ENCODE measurements at places on chromosomes 5 and 9.

- no peak for DNase-seq
Observed at GRCh38 chr9:137224830-137225694, at the start of gene CYSRT1. Gene CYSRT1, plus strand, starts transcription at chr9:137225174. Its CDS starts 448 bp downstream, at chr9:137225622.

DNA sequence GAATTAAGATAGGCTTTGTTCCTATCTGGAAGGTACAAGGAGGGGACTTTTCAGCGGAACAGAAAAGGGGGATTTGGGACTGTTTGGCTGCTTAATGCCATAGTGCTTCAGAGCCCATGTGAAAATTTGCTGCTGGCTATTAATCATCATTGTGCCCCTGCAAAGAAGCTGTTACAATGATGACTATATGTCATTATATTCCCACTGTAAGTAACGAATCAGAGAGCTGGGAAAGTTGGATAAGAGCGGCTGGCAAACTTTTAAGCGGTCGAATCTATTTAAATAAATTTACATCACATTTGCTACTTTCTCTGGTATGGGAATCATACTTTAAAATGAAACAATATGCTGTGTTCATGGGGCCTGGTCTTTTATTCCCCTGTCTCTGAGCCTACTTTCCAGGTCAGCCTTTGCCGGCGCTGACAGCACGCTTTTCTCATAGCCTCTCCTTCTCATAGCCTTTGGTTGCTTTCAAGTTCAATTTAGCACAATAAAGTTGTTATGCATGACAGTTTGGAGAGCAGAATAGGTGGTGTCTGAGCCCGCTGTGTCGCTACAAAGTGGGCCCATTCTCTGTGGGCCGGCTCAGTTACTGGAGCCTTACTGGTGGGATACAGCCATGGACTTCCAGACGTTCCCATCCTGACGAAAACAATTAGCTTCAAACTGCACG lies 271.2 kb upstream of the TMEM161B start:
- no peak for DNase-seq

DNA sequence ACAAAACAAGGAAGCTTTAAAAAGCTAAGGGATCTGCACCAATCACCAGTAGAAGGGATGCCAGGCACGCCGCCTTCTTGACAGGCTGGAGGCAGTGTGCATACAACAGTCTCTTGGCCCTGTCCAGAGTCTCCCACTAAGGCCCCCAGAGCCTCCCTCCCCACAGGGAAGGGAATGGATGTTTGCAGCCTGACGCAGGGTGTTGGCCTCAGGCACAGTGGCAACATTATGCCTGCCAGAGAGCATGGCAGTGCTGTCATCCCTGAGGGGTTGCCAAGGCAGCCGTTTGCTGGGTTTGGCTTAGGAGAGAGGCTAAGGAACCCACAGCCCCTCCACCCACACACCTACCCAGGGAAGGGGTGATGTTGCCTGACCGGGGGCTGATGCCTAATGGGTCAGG lies 4.8 kb downstream of the HBEGF start:
- DNase-seq, result no peak

- peak; percentile 89 for DNase-seq
Observed at GRCh38 chr9:71812385-71812784, 44.1 kb upstream of the CEMIP2 start.

- DNase-seq, result no peak
Observed at GRCh38 chr9:21104787-21105186, 27.0 kb upstream of the IFNB1 start.

GRCh38 chr9:132099741-132100407 lies 20.2 kb upstream of the MED27 start:
- no peak for DNase-seq

GRCh38 chr5:71790433-71790832 lies 71.4 kb downstream of the CARTPT start:
- no peak for DNase-seq

DNA sequence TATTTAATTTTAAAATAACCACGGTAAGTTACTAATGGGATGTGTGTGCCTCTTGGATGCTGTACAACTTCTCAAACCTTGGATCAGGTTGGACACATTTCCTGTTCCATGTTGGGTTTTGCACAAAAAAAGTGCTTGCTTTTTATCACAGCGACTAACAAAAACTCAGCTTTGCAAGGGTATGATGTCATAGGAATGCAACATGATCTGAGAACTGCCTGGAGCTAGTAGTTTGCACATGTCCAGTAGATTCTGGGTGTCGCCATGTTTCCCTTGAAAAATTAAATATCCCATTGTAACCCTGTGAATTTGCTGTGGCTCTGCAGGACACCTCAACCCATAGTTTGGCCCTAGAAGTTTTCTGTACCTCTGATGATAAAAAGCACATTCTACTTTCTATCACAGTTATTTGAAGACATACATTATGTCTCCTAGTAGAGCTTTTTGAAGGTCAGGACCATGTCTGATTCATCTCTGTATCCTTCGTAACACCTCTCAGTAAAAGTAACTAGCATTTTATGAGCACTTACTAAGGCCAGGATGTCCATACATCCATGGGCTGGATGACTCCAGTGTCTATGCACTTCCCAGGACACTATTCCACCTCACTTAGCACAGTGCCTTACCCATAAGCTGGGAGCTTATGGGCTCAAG lies 11.5 kb upstream of the FRMPD1 start:
- DNase-seq, result no peak

DNA sequence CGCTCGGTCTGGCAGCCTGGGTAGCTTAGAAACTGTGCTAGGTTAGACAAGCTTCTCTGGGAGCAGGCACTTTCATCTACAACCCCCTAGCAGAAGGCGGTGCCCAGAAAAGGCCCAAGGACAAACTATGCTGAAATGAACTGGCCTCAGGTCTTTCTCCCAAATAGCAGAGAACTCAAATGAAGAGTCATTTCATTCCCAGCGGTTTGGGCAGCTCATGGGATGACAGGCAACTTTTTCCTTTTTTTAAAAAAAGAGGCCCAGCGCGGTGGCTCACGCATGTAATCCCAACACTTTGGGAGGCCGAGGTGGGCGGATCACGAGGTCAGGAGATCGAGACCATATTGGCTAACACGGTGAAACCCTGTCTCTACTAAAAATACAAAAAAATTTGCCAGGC lies 2.5 kb downstream of the RAPGEF1 start:
- DNase-seq, result no peak

- no peak for DNase-seq
Observed at GRCh38 chr9:81814794-81815464, 113.3 kb upstream of the SPATA31D4 start.

- DNase-seq, result no peak
Observed at GRCh38 chr9:113522858-113523257, 59.3 kb downstream of the RGS3 start.

DNA sequence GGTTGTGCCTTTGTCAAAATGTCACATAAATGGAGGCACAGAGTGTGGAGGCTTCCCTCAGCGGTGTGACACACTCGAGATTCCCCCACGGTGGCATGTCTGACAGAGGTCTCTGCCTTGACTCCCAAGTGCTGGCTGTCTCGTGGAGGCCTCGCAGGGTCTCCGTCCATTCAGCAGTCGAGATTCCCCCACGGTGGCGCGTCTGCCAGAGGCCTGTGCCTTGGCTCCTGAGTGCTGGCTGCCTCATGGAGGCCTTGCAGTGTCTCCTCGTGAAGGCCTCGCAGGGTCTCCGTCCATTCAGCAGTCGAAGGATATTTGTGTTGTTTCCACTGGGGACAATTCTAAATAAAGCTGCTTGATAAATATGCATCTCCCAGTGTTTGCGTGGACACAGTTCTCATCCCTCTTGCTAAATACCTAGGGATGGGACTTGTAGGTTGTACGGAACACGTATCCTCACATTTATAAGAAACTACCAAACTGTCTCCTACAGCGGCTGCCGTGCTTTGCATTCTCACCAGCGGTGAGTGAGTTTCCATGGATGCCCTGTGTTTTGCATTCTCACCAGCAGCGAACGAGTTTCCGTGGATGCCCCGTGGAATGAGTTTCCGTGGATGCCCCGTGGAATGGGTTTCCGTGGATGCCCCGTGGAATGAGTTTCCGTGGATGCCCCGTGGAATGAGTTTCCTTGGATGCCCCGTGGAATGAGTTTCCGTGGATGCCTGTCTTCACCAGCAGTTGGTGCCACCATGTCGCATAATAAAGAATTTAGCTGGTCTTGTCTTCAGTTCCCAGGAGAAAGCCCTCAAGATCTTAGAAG lies 25.8 kb downstream of the PNPLA7 start:
- DNase-seq, result no peak

DNA sequence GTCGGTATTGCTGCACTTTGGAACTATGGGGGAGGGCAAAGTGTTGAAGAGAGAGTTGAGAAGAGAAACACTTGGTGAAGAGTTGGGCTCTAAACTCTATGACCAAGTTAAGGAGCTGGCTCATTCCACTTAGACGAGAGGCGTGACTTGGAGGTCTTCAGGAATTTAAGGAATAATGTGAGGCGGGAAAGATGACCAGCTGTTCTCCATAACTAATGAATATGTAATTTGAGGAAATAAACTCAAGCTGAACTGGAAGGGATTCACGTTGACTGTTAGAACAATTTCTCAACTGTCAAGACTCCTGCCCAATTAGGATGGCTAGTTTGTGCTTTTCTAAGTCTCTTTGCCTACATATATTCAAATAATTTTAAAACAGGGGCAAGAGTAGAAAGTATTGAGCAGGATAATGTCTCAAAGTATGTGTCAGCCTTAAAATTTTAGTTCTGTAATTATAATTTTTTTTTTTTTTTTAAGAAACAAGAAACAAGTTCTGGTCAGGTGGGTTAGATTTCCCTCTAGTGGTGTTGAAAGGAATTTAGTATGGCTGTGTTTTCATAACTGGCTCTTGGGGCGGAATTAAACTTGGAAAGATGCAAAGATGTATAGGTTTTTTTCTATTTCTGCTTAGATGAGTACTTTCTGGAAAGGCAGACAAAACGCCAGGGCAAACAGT lies 33.4 kb downstream of the TMEM252 start:
- peak; percentile 30 for DNase-seq

DNA sequence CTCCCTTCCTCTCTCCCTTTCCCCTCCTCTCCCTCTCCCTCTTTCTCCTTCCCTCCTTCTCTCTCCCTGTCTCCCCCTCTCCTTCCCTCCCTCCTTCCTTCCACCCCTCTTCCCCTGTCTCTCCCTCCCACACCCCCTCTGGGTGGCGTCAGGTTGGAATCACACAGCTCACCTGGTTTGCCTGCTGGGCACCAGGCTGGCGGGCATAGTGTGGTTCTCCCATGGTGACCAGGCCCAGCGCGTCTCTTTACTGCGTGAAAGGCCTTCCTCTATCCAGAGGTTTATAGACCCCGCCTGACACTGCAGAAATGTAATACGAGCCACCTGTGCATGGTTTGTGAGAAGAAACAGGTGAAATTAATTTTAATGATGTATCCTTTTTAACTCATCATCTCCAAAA lies 76.2 kb downstream of the MRPL36 start:
- no peak for DNase-seq

DNA sequence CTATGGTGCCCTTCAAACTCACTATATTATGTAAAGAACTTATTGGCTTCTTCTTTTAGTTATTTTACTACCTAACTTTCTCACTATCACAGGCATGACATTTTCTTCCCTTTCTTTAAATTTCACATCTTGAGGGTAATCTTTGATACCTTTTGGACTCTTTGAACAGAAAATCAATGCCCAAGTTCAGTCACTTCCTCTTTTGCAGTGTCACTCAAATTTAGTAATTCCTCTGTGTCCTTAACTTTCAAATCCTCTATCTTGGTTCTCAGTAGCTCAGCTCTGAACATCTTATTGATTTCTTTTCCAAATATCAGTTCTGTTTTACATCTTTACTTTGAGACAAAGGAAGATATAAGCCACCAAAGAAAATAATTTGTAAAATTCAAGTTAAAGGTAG lies 25.5 kb downstream of the CNTLN start:
- DNase-seq, result no peak

DNA sequence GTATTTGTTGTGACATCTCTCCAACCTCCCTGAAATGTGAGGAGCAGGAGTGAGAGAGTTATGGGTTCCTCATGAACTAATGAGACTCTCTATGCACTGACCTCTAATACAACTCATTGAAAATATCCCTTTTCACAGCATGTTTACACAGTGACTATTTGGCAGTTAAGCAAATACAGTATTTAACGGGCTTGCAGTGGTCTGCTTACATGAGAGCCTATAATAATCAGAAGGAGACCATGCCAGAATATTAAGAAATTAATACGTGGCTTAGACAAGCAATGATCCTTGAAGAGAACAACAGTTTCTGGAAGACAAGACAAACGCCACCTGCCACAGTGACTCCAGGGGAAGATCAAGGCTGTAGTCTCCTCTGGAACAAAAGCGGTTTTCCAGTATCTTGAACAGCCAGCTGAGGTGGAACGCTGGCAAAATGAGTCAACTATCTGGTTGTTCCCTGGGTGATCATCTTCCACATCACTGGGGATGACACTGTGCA lies 424.5 kb downstream of the DMAC1 start:
- no peak for DNase-seq

DNA sequence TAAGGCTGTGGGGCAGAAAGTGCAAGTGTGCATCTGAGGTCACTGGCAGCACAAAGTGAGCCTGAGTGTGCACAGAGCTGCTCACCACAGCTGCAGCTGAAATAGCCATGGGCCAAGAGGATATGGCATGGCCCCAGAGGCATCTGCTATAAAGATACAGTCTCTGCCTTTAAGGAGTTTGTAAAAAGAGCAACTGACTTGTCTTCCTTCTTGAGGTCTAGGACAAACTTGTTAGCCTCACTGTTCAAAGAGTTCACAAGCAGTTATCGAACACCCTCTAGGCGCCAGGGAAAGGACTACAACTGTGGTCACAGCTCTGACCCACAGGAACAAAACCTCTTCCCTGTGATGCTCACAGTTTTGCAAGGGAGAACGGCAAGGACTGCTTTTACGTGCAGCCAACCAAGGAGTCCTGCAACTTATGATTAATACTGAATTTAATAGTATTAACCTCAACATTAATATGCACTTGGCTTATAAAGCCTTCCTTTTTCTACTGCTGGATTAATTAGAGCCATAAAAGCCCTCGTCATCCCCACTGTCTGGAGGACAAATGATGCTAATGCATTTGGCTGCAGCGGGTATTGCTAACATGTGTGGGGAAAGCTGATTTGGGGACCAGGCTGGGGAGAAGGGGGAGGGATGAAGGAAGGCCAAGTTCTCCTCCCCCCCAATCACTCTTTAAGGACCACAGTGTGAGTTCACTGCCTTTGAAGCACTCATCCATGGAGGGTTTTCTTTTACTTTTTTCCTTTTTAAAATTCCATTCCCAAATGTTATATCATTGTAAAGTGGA lies 189.8 kb upstream of the TRIM32 start:
- DNase-seq, result no peak

DNA sequence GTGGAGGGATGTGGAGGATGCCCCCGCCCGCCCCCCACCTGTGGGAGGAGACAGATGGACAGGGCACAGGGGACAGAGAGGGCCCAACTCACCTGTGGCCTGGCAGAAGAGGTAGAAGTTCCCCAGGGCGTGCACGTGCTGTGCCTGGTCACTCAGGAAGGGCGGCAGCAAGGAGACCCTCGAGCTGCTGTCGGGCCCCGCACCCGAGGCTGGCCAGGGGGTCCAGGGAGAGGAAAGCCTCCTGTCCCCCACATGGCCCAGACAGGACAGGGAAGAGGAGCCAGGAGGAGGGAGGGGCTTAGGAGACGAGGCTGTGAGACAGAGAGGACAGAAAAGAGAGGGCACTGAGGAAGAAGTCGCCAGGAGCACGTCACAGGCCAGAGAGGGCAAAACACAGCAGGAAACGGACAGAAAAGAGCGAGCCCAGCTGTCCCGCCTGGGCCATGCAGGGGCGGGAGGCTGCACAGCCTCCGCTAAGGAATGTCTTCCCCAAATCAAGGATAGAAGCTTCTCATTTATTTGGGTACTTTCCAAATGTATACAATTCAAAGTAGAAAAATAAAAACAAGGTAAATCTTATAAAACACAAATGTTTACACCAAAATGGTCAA lies 58.5 kb downstream of the SECISBP2 start:
- no peak for DNase-seq

- no peak for DNase-seq
Observed at GRCh38 chr5:161176221-161176620, 324.2 kb upstream of the ATP10B start.
